NCI-H748 treated with DMSO at 0.1 percent for 48 hours (cell line): ENCODE measurements at places on chromosomes 11 and 22.

- peak; percentile 19 for DNase-seq
These were observed 21.7 kb upstream of the HSPA8 start for GRCh38 chr11:123083623-123084029.

DNA sequence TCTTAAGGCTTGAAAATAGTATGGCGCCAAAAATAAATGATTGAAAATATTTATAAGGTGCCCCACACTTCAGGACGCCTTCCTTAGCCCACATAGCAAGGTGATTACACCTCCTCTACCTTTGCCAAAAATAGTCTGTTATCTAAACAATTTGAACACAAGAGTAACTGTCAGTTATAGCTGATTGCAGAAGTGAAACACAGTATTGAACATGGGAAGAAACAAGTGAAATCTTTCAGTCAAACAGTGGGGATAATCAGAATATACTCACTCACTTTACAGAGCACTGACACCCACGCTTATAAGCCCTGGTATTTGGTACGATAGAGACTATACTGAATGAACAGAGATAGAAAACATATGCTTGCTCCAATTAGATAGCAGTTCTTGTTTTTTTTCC, 203.1 kb downstream of the RAB38 start:
- no peak for DNase-seq

- DNase-seq = no peak
These were observed 1046.9 kb downstream of the BRD1 start for GRCh38 chr22:48780597-48781277.

- no peak for DNase-seq
These were observed 239.7 kb downstream of the CTTN start for GRCh38 chr11:70637949-70638583.

DNA sequence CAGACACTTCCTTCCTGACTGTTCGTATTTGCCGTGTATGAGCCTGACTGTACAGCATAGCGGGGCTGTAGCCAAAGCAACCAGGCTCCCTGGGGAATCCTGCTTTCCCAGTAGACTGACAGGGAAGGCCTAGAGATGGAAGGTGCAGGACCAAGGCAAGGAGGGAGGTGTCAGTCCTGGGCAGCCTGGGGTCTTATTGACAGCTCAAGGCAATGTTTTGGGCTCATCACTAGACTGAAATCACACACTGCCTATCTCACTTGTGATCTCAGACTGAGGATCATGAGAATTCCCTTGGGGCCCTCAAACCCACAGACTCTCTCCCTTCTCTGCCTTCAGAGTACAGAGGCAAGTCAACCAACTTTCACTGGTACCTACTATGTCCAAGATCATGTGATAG, 346.8 kb upstream of the NARS2 start:
- no peak for DNase-seq

DNA sequence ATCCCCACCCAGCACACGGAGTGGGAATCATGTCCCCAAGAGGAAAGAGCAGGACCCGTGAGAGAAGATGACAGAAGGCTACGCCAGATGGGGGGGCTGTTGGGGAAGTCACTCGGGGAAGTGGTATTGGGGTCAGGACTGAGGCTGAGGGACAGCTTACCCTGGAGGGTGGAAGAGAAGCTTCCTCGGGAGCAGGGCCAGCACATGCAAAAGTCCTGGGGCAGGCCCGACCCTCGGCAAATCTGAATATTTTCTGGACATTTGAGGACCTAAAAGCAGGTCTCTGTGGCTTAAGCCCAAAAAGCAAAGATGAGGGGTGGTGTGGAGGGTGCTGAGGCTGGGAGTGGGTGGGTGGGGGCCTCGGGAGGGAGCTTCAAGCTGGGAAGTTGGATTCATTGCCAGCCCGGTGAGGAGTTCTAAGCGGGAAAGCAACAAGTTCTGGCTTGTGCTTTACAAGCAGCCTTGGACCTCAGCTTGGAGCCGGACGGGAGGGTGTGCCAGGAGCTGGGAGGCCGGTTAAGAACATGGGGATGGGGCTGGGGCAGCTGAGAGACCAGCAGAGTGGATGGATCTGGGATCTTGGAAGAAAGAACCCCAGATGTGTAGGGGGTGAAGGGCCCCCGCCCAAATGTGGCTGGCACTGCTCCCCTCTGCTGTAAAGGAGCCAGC, 34.9 kb downstream of the GRAMD4 start:
- DNase-seq = no peak

GRCh38 chr11:61141601-61142028, 19.6 kb downstream of the VPS37C start:
- peak; percentile 17 for DNase-seq

- no peak for DNase-seq
These were observed 88.7 kb upstream of the TIMP3 start for GRCh38 chr22:32712644-32713355.

- DNase-seq = no peak
These were observed 97.7 kb upstream of the APOA1 start for GRCh38 chr11:116935089-116935488.

GRCh38 chr11:66546368-66546965, at the start of gene ACTN3:
Gene ACTN3 (plus strand): TSS chr11:66546903. CDS start chr11:66546938, 35 bp downstream.
- no peak for DNase-seq

- DNase-seq = no peak
These were observed 37.2 kb downstream of the GRIK4 start for GRCh38 chr11:120548682-120549209.

GRCh38 chr11:1675536-1676228, 21.3 kb upstream of the KRTAP5-6 start:
- no peak for DNase-seq

DNA sequence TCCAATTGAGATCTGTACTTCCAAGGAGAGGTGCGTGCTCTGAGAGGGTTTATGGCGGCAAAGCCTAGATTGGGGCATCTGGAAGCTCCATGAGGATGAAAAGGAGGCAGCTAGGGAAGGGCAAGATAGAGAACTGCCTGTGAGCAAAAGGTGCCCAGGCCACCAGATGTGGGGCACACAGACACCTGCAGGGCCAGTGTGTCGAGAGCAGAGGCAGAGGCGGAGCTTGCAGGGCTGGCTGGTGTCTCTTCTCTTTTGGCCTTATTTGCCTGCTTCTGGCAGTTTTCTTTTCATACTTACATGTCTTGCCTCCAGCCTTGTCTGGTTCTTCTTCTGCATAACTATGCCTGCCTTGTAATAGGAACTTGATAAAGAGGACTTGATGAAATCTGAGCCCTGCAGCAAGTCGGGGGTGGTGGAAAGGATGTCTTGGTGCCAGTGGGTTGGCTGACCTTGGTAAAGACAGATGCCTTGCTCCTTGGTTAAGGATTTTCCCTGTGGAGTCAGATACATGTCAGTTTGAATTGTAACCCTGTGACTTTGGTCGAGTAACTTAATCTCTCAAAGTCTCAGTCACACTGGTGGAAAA, 680.3 kb downstream of the NTM start:
- no peak for DNase-seq

DNA sequence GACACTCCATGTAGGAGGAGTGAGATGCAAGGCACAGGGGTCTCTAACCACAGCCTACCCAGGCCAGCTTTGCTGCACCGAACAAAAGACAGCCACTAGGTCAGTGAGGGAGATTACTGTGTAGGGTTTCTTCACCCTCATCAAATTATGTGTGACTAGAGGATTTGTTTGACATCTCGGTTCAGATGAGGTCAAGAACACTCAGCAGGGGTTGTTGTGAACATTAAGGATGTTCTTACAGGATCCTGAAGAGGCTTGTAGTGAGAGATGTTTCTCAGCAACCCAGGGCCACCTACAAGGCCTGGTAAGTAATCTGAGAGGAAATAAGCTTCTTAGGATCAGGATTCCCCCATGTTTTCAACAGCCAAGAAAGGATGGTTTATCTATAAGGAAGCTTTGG, 202.1 kb downstream of the NXPE2 start:
- no peak for DNase-seq

GRCh38 chr22:46461566-46462180, 75.7 kb downstream of the CELSR1 start:
- no peak for DNase-seq

GRCh38 chr11:64060861-64061444, 25.2 kb downstream of the FLRT1 start:
- DNase-seq = peak; percentile 9

DNA sequence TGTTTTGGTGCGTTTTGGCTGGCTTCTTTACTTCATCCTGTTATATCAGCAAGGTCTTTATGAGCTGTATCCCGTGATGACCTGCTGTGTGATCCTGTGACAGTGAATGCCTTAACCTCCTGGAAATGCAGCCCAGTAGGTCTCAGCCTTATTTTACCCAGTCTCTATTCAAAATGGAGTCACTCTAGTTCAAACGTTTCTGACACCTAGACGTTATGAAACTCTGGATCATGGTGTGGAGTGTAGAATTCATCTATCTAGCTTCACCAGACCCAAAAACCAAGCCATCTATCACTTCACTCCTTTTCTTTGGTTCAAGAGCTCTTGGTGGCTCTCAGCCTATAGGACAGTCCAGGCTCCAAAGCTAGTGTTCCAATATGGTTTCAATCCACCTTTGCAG, 28.2 kb upstream of the ZDHHC13 start:
- DNase-seq = no peak

- DNase-seq = no peak
These were observed 18.6 kb downstream of the CCDC73 start for GRCh38 chr11:32775908-32776307.

DNA sequence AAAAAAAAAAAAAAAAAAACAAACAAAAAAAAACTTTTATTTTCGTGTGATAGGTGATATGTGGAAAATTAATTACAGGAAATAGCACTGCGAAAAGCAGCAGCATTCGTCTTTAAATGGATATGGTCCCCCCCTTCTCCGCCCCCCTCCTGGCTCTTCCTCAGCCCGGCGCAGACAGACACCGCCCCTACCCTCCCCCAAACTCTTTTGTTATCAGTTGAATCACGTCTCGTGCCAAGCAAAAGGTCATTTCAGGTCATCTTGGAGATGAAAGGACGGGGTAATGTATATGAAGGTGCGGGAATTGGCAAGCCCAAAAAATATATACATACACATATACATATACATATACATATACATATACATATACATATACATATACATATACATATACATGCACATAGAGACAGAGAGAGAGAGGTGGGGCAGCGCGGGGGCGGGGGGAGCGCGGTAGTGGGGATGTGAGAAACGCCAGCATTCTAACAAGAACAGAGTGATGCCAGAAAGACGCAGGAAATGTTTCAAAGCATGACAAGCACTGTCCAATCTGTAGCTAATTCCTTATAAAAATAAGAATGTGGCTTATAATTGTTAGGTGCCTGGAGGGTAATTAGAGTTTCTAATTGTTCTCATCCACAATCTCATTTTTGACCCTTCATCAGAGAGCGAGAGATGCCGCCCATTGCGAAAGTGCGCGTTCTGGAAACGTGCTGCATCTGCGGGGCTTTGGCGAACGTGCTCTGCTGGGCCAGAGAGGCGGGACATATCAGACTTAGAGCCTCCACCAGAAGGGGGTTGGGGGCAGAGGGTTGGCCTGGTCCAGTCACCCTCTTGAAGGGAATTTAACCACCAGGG, 214.5 kb upstream of the UBASH3B start:
- no peak for DNase-seq

- no peak for DNase-seq
These were observed 47.0 kb upstream of the GALNT18 start for GRCh38 chr11:11668781-11669180.

DNA sequence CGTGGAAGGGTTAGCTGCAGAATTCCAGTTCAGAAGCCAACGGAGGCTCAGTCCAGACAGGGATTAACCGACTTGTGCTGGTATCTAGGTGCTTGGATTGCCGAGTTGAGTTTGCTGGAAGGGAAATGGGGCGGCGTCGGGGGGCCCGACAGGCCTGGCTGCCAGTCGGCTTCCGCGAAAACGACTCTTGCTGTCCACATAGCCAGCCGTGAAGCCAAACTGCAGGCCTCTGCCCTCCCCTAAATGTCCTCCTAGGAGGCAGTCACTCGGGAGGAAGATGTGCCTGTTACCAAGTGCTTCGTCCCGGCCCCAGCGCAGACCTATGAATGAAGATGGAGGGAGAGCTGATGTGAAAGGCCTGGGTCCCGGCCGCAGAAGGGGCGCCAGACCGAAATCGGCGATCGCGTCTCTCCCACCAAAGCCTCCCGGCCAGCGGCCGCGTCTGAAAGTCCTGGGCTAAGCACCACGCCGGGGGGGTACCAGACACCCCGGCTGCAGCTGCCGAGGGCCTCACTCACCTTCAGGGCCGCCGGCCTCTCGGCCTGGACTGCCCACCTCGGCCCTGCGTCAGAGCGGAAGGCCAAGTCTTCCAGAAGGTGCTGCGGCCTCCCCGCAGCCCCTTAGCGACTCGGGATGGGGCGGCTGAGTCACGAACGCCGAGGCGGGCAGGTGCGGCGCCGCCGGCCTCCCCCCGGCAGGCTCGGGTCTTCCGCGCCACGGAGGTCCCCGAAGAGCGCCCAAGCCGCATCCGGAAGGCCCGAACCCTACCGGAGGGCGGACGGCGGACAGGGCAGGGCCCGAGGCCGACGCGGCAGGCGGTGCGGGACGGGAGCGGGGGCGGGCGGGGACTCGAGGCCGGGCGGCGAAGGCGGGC, 7.5 kb downstream of the DPAGT1 start:
- no peak for DNase-seq

DNA sequence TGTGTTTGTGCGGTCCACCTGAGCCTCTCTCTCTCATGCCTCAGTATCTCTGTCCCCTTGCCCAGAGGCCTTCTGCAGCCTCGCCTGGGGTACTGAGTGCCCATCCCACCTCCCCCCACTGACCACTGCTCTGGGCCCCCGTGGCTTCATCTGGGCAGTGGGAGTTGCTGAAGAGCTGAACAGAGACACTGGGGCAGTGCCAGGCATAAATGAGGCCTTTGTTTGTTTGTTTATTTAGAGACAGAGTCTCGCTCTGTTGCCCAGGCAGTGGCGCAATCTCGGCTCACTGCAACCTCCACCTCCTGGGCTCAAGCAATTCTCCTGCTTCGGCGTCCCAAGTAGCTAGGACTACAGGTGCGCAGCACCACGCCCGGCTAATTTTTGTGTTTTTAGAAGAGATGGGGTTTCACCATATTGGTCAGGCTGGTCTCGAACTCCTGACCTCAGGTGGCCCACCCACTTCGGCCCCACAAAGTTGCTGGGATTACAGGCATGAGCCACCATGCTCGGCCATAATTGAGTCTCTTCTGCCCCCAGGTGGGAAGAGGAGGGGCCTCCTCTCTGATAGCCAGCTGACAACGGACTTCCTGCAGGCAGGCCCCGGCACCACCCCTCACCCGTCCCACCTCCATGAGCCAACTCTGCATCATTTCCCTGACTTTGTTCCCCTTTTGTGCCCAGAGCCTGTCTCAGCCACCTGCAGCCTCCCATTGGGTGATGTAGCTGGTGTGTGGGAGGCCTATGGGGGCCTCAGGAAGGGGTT, 9.3 kb downstream of the CRYBB3 start:
- DNase-seq = no peak

- DNase-seq = no peak
These were observed 772 bp downstream of the TBC1D10C start for GRCh38 chr11:67404515-67405195.

DNA sequence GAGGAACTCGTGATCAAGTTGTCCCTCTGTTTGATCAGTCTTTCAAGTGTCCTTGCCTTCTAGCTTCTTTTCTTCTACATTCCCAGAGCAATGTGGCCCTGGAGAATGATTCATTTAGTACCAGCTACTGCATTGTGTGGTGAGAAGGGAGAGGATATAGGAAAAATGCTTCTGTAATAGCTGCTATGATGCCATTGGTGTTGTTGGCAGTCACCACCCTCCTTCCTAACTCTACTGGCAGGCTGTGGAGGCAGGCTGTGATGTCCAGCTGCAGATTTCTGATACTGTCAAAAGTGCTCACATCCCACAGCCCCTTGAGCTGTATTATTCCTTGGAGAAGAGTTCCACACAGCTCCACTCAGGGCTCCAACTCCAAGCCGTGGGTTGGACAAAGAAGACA, 52.8 kb downstream of the ENDOD1 start:
- no peak for DNase-seq

GRCh38 chr11:6219359-6219758, 14.0 kb downstream of the C11orf42 start:
- no peak for DNase-seq

GRCh38 chr11:103812680-103813079, 223.8 kb upstream of the DDI1 start:
- no peak for DNase-seq
